Activated T-helper 1 cell treated with anti-CD3 and anti-CD28 coated beads, Interleukin-2, amount 50 U/mL, for 16 hours (primary cell): ENCODE measurements at places on chromosomes 5 and 9.

DNA sequence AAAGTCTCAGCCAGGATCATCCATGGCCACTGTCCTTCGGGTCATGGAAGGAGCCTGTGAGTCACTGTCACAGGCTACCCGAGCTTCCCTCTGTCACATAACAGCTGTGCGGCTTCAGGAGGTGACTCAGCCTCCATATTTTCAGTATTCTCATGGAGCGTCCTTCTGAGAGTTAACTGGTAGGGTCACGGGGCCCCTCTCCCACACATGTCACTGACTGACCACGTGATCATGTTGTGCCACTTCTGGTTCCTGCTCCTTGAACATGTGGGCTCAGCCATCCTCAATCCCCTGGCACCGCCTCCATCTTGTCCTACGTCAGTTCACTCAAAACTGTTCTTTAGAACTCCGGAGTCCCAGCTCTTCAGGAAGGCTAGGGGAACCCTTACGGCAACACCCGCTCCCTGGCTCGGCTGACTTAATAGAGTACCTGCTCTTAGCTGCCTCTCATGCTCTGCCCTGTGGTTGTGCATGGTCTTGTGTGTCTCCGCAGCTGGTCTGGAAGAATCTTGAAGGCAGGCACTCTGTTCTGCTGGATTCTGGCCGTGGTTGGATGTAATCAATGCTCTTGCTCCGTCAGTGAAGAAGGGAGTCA is 182.8 kb downstream of the ICE1 start:
- DNase-seq: no peak

GRCh38 chr9:128882677-128883603 is 1.0 kb downstream of the LRRC8A start:
- DNase-seq: no peak

- no peak for DNase-seq
Measured at GRCh38 chr9:106892632-106893031, 29.7 kb downstream of the ZNF462 start.

DNA sequence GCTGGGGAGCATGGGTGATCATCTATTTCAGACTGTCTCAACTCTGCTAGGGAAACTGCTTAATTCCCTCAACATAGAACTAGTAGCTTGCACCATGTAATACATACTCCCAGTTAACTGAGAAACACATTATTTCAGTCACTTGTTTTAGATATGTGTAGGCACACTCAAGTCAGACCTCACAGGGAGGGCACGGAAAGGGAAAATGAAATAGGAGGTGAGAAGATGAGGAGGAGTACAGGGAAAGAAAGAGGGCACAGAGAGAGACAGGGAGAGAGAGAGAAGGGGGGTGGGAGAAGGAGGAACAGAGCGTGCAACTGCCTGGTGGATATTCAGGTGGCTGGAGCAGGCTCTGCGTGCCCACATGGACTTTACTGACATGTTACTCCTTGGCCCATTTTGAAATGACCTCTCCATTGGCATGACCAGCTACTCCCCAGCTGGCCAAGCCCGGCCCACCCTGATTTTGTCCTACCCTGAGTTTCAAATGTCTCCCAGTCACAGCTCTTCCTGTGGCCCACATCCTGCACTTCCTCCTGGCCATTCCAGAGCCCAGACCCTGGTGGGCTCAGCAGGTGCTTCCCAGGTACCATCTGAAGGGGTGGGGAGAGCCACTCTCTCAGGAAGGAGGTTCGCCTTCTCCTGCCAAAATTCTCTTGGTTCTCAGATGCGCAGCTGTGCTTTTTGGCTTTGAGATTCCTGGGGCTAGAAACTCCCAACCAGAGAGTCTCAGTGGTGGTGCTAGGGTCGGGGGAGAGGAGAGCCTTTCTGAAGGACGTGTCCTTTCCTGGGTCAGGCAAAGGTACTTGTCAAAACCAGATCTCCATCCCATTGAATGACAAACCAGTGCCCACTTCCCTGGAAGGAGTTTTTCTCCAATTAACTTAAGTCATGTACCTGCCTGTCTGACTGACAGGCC is 229.4 kb downstream of the FSTL4 start:
- no peak for DNase-seq

- no peak for DNase-seq
Measured at GRCh38 chr5:35443803-35444595, 173.7 kb upstream of the SPEF2 start.

DNA sequence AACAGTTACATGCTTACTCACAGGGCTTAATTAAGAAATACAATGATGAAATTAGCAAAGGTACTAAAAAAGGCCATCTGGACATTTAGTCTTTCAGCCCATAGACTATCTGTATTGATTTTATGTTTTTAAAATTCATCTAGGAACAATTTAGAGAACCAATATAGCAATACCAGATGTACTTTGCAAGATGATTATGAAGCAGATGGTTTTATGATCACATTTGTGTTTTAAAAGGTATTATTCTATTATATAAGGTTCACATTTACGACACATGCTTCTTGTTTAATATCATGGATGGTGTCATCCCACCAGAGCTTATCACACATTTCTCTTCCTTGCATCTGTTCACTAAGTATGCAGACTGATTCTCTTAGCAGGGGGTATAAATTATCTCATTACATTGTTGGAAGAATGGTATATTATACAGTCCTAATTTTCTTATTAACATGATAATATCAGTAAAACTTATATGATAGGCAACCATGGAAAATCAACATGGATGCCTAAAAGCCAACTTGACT is 21.1 kb upstream of the SRFBP1 start:
- no peak for DNase-seq

DNA sequence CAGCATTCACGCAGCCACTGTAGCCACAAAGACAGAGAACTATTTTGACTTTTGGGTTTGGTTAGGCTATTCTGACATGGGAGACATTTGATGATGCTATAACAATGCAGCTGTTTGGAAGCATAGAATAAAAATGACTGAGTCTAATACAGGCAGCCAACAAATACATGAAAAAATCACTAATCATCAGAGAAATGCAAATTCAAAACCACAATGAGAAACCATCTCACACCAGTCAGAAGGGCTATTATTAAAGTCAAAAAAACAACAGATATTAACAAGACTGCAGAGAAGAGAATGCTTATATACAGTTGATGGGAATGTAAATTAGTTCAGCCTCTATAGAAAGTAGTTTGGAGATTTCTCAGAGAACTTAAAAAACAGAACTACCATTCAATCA is 107.1 kb upstream of the POC5 start:
- no peak for DNase-seq
